A172 (cell line): ENCODE measurements at places on chromosomes 7 and 10.

DNA sequence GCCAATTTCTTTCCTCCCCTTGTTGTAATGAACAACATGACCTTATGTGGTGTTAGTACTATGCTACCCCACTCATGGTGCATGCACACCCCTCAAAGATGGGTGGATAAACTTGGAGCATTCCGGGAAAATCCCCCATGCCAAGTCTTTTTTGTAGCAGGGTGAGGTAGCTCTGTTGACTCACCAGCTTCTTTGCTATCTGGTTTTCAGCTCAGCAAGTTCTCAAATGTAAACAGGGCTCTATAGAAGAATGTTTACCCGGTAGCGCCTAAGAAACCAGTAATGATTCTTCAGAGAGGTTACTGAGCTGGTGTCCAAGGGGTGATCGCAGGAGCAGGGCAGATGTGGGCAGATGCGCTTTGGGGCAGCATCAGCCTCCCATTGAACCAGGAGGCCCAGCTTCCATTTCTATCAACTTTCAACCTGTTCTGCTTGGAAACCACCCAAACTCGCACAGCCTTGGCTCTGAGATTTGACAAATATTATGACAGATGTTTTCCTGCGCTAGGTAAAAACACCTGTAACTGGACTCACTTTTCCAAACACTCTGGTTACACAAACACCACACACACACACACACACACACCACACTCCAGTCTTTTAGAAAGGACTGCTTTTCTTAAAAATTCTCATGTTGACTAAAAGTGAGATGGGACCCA lies 87.8 kb downstream of the ZRANB1 start:
- no peak for DNase-seq

- peak; percentile 85 for DNase-seq
Observed at GRCh38 chr7:41709621-41710020, 6.7 kb upstream of the INHBA start.

- DNase-seq: no peak
Observed at GRCh38 chr7:12056381-12056780, 154.7 kb upstream of the TMEM106B start.

- DNase-seq: no peak
Observed at GRCh38 chr10:131233611-131234258, 77.8 kb downstream of the TCERG1L start.

GRCh38 chr10:73015779-73016178 lies 61.2 kb upstream of the PLA2G12B start:
- no peak for DNase-seq

- peak; percentile 32 for DNase-seq
Observed at GRCh38 chr7:123004931-123005330, 9.4 kb upstream of the TAS2R16 start.

GRCh38 chr7:38294926-38295325 lies 21.5 kb upstream of the TARP start:
- DNase-seq: no peak

- peak; percentile 70 for DNase-seq
Observed at GRCh38 chr10:65570143-65571010, 1355.5 kb upstream of the LRRTM3 start.

- DNase-seq: peak; percentile 91
Observed at GRCh38 chr7:44733708-44734481, 14.8 kb upstream of the ZMIZ2 start.

GRCh38 chr10:119665901-119666708 lies 14.9 kb downstream of the BAG3 start:
- DNase-seq: no peak

- DNase-seq: no peak
Observed at GRCh38 chr10:1515780-1516491, 221.4 kb downstream of the ADARB2 start.

DNA sequence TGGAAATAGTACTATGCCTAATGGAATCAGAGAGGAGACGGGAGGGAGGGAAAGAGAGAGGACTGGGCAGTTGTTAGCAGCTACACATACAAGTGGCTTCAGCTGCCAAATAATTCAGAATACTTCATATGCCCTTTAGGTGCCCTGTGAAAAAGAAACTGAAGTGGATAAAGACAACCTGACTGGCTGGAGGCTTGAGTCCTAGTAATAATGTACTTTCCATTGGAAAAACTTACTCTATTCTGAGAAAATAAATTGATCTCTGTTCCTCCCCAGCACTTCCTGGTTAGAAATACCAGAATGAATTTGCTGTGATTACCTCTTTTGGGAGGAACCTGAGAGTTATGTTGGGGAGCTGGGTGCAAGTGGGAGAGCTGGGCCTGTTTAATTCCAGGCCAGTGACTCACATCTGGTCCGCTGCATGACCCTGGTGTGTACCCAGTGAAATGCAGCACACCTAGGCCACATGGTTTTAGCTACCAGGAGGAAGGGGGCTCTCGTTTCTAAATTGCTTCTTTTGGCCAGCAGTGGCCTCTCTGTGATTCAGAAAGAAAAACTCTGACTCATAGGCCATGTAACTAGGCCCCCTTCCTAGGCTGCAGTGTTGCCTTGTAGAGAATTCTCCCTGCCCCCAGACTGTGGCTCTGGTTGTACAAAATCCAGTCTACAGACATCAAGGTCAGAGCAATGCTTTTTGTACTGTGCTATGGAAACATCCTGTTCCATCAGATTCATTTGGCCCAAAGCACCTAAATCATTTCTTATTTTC lies 6.5 kb downstream of the AGFG2 start:
- peak; percentile 94 for DNase-seq

GRCh38 chr7:68707958-68708357 lies 890.3 kb upstream of the AUTS2 start:
- no peak for DNase-seq

GRCh38 chr7:149229526-149229925 lies 9.9 kb upstream of the ZNF212 start:
- no peak for DNase-seq

GRCh38 chr7:155791214-155791737 lies 21.0 kb downstream of the SHH start:
- no peak for DNase-seq

- DNase-seq: peak; percentile 23
Observed at GRCh38 chr10:91144961-91145360, 75.5 kb upstream of the PCGF5 start.

- no peak for DNase-seq
Observed at GRCh38 chr7:24824400-24824799, 67.1 kb upstream of the GSDME start.

GRCh38 chr7:50869108-50869725 lies 86.5 kb upstream of the GRB10 start:
- peak; percentile 92 for DNase-seq

DNA sequence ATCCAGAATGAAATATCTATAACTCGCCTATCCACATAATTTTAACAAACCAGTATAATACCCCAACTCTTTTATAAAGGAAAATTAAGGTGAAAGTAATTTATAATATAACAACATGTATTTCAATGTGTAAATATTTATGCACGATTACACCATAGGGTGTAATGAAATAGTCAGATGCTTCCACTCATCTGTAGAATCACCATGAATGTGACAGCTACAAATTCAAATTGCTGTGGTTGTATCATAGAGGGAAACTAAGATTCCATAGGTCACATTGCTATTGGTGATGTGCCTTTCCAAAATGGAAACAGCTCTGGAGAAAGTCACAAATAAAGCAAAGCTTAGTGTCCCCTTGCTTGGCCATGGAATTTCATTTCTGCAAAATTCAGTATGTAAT lies 95.7 kb downstream of the CPED1 start:
- DNase-seq: no peak

- DNase-seq: no peak
Observed at GRCh38 chr10:99236627-99237309, 1.1 kb upstream of the HPSE2 start.

- DNase-seq: no peak
Observed at GRCh38 chr10:46297406-46298204, 10.8 kb downstream of the ANTXRL start.

DNA sequence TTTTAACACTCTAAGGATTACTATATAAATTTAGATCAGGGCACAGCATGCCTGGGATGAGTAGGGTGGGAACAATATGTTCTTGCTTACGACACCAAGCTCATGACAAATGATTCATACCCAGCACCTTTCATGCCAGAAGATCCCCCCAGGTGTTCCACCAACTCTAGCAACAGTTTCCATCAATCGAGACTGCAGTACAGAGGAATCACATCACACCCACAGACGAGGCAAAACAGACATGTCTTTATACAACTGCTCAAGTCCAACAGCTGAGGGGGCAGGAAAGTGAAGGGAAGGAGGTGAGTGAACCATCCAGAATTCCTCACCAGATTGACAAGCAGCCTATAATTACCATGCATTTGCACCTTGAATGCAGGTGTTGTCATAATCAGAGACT lies 3.6 kb downstream of the SORCS1 start:
- no peak for DNase-seq

GRCh38 chr10:4067931-4068561 lies 283.0 kb upstream of the KLF6 start:
- no peak for DNase-seq

DNA sequence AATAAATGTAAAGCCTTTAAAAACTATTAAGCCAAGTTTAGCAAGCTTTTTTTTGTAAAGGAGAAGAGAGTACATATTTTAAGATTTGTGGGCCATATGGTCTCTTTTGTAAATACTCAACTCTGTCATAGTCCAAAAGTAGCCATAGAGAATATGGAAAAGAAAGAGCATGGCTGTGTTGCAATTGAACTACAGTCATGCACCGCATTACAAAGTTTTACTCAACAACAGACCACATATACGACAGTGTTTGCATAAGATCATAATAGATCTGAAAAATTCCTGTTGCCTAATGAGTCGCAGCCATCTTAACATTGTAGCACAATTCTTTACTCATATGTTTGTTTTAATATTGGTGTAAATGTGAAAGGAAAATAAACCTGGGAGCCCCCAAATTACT lies 440.8 kb downstream of the HTR7 start:
- DNase-seq: no peak

- no peak for DNase-seq
Observed at GRCh38 chr10:24851629-24852028, 100.8 kb downstream of the PRTFDC1 start.

DNA sequence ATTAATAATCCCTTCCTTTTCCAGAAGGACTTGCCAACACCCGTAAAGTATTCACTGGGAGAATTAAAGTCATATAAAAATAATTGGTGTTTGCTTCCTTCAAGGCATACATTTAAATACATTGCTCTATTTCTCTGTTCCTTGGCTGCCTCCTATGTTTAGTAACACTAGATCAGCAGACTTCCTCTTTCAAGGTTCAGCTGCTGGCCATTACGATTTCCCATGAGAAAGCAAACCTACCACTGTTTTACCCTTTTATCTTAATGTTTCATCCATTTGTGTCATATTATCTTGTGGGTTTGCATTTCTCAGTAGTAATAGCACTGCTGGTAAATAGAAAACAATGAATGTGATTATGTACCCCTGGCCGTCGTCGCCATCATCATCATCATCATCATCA lies 313.8 kb upstream of the BMPER start:
- DNase-seq: peak; percentile 19

DNA sequence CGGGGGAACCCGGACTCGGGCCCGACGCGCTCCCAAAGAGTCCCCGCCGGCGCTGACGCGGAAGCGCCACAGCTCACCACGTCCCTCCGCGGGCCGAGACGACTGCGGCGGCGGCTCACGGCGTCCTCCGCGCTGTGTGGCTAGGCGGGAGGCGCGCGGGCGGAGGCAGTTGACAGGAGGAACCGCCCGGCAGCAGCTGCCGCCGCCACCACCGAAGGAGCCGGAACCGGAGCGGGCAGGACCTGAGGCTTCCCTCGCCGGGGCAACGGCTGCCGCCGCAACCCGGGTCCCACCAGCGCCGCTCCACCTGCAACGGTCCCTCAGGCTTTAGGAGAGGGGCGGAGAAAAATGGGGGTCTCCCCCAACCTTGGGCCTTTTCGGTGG lies 334 bp downstream of the ZNF800 start:
- peak; percentile 14 for DNase-seq

- no peak for DNase-seq
Observed at GRCh38 chr7:117095055-117095454, 141.8 kb downstream of the ST7 start.
